ENCODE measurements at places on chromosomes 6 and 20. TPM values are rescaled to one million over a fixed set of nuclear protein-coding genes. Genes with fewer than 3 reads are reported as not detected.
A peak's percentile ranks its signal among the peaks of the same experiment; 100 is the strongest.

DNA sequence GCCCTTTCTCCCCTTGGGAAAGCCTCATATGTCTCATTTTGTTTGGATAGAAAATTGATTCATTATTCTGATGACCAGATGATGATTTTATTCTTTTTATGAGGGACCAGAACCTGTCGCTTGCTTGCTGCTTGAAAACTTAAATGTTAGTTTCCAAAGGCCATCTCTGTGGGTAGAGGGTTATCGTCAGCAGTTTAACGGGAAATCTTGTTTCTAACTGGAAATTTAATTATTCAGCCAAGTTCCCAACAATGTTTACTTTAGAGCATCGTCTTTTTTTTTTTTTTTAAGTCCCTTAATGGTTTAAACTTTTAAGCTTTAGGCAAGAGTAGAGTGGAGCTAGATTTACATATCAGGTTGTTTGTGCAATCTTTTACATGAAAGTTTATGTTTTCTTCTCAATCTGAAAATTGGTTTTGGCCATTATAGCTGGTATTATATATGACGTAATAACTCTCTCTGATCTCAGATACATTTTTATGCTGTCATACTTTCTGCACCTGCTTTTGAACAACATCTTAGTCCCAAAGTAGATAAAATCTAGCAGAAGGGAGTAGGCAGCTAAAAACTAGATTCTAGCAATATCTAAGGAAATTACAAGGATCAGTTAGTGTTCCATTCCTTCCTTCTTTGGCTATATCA is 93.9 kb downstream of the FOXO3 start:
- no peak overlapping the region for H3K4me3 ChIP-seq
- DNase-seq: no peak
- no peaks in the 10 kb centered on the region for H3K36me3 ChIP-seq
- peaks cover 46% of the 10 kb centered on the region for H3K4me1 ChIP-seq

GRCh38 chr20:20019123-20019522 is 2.0 kb downstream of the NAA20 start:
- no peaks in the 10 kb centered on the region for H3K27me3 ChIP-seq
- H3K4me1 ChIP-seq: peaks cover 53% of the 10 kb centered on the region
- H3K36me3 ChIP-seq: peaks cover 2% of the 10 kb centered on the region
- no peak overlapping the region for H3K27ac ChIP-seq

DNA sequence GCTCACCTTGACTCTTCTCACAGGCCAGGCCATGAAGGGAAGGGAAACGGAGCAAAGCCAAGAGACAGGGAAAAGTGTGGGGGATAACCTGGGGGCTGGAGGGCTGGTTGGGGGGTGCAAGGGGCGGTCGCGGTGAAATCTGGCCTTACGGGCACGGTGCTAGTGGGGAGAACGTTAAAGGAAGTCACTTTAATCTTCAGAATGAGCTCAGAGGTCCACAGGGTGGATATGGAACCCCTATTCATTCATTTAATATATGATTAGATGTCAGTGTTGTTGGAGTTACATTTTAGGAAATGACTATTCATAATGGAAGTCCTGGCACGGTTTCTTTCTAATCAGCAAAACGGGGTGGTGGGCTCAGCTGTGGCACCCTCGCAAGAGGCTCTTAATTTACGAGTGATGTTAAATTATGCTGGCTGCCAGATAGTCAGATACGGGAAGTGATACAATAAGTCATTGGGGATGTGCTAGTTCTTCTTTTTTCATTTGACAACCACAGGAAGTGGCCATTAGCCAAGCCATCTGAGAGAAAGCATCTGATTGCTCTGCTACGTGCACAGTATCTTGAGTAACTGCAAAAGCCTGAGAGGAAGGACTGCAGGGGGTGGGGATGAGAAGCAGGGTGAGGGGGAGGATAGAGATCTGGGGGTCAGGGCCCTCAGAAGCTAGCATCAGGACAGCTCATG is 253.0 kb downstream of the QKI start:
- H3K27me3 ChIP-seq: no peaks in the 10 kb centered on the region
- peaks cover 48% of the 10 kb centered on the region for H3K4me1 ChIP-seq
- peak overlapping the region; percentile 80 for H3K27ac ChIP-seq
- peak; percentile 83 for DNase-seq
- no peak overlapping the region for H3K4me3 ChIP-seq

DNA sequence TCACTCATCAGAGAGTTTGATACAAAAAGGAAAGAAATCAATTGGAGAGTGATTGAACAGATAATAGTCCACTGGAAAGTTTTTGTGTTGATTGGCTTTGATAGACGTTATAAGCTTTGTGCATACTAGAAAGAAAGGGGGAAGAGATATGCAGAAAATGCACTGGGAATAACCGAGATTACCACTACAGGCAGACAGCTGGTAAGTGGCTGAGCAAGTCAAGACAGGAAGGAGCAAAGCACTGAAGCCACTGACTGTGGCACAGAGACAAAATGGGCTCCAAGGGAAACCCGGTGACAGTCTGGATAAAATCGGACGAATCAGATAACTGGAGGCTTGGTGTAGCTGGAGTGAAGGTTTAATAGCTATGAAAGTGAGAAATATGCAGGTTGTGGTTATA is 209.0 kb downstream of the SIM1 start:
- H3K27ac ChIP-seq: no peak overlapping the region
- H3K36me3 ChIP-seq: no peaks in the 10 kb centered on the region
- no peaks in the 10 kb centered on the region for H3K27me3 ChIP-seq
- peaks cover 5% of the 10 kb centered on the region for H3K4me1 ChIP-seq
- no peak overlapping the region for H3K4me3 ChIP-seq

DNA sequence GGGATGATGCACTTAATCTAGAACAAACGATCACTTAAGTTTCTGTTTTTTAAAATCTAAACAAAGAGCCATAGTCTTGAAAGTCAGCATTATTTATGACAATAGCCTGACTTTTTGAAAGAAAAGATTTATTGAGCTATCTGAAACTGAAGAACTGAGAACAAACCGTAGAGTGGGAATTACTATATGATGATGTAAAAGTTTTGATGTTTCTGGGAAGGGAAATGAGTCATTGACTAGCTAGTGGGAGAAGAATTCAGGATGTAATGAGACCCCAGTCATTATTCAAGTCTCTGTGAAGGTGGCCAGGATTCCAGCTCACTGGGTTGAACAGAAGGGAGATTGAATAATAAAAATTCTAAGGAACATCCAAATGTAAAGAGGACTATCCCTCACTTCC is 83.4 kb upstream of the FABP7 start:
- no peaks in the 10 kb centered on the region for H3K36me3 ChIP-seq
- no peaks in the 10 kb centered on the region for H3K27me3 ChIP-seq
- H3K4me3 ChIP-seq: no peak overlapping the region

GRCh38 chr20:41697861-41698559 is 79.8 kb upstream of the CHD6 start:
- peaks cover 10% of the 10 kb centered on the region for H3K4me1 ChIP-seq
- DNase-seq: no peak
- H3K27ac ChIP-seq: no peak overlapping the region
- H3K27me3 ChIP-seq: peaks cover 11% of the 10 kb centered on the region
- no peaks in the 10 kb centered on the region for H3K36me3 ChIP-seq
- H3K4me3 ChIP-seq: no peak overlapping the region

- H3K4me1 ChIP-seq: peaks cover 77% of the 10 kb centered on the region
- no peaks in the 10 kb centered on the region for H3K27me3 ChIP-seq
- DNase-seq: peak; percentile 92
- no peak overlapping the region for H3K4me3 ChIP-seq
- peak overlapping the region; percentile 22 for H3K27ac ChIP-seq
Measured at GRCh38 chr6:36127462-36128016, 2.8 kb upstream of the MAPK13 start.

GRCh38 chr6:43452896-43453295 is 2.5 kb downstream of the DLK2 start:
- H3K4me1 ChIP-seq: peaks cover 24% of the 10 kb centered on the region
- DNase-seq: no peak
- H3K4me3 ChIP-seq: no peak overlapping the region
- peaks cover 17% of the 10 kb centered on the region for H3K27me3 ChIP-seq

- no peaks in the 10 kb centered on the region for H3K27me3 ChIP-seq
- no peak for DNase-seq
- H3K4me3 ChIP-seq: no peak overlapping the region
- no peaks in the 10 kb centered on the region for H3K4me1 ChIP-seq
- no peaks in the 10 kb centered on the region for H3K36me3 ChIP-seq
Measured at GRCh38 chr20:20580139-20580538, 132.3 kb downstream of the RALGAPA2 start.

- no peaks in the 10 kb centered on the region for H3K4me1 ChIP-seq
- H3K27me3 ChIP-seq: no peaks in the 10 kb centered on the region
- H3K36me3 ChIP-seq: peaks cover 9% of the 10 kb centered on the region
- no peak overlapping the region for H3K27ac ChIP-seq
- H3K4me3 ChIP-seq: no peak overlapping the region
Measured at GRCh38 chr20:1165941-1166340, 18.8 kb downstream of the TMEM74B start.

- no peak overlapping the region for H3K4me3 ChIP-seq
- no peaks in the 10 kb centered on the region for H3K36me3 ChIP-seq
- H3K27ac ChIP-seq: no peak overlapping the region
- H3K27me3 ChIP-seq: peaks cover 24% of the 10 kb centered on the region
Measured at GRCh38 chr20:61846741-61847419, 218.8 kb downstream of the TAF4 start.

DNA sequence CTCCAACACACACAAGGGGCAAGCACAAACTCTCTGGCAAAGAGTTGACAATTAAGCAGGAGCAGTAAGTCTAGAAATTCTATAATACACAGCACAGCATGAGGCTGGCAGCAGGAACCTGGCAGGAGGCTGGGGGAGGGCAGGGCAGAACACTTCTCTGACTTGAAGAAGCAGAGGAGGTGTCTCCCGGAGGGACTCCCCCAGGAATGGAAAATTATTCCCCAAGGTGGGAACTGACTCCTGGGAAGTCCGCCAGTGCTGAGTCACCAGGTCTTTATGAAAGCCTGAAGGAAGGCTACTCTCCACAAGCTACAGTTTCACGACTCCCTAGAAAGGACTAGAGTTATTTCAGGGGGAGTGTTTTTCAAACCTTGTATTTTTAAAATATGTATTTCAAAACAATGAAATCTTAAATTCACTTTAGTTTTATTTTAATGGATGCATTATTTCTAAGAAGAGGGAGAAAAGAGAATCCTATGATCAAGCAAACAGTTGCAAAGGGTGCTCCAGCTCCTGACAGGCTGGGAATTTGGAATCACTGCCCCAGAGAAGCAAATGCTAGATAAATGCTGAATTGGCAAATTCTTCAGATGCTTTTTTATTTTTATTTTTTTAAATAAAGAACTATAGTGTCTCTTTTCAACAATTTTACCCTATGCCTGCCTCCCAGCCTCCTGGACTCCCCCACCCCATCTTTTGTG is 192.8 kb downstream of the LY86 start:
- no peak overlapping the region for H3K4me3 ChIP-seq
- no peak overlapping the region for H3K27ac ChIP-seq
- DNase-seq: no peak
- no peaks in the 10 kb centered on the region for H3K36me3 ChIP-seq
- H3K27me3 ChIP-seq: no peaks in the 10 kb centered on the region

DNA sequence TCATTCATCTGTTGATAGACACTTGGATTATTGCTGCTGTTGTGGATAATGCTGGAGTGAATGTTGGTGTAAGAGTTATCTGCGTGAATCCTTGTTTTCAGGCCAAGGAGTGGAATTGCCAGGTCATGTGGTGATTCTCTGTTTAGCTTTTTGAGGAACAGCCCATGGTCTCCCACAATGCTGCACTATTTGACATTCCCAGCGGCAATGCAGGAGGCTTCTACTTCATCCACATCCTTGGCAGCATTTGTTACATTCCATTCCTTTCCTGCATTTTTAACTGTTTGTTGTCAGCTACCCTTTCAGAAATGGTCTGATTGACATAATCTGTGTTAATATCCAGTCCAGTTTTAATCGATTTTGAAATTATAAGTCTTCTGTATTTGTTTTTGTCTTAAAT is 51.7 kb upstream of the CLDN20 start:
- H3K27ac ChIP-seq: no peak overlapping the region
- no peaks in the 10 kb centered on the region for H3K36me3 ChIP-seq
- no peaks in the 10 kb centered on the region for H3K4me1 ChIP-seq

- peak overlapping the region; percentile 31 for H3K4me3 ChIP-seq
- H3K36me3 ChIP-seq: no peaks in the 10 kb centered on the region
- peak overlapping the region; percentile 40 for H3K27ac ChIP-seq
- no peaks in the 10 kb centered on the region for H3K27me3 ChIP-seq
Measured at GRCh38 chr20:3710703-3711483, 1.5 kb downstream of the SIGLEC1 start.

DNA sequence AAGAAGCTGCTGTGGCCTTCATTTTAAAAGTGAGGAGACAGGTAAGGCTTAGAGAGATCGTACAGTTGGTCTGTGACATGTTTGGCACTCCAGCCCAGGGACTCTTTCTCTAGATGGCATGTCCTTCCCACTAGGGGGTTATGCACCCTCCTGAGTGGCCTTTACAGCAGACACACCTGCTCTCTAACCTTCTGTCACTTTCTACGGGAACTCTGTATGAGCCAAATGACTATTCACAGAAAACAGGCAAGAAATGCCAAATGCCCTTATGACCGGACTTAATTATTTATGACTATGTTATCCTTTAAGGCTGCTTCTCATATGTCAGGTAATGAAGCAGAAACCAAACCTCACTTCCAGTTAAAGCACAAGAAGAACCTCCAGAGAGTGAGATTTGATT is 91.2 kb downstream of the MAP3K5 start:
- H3K27ac ChIP-seq: no peak overlapping the region
- H3K4me1 ChIP-seq: peaks cover 46% of the 10 kb centered on the region
- no peak overlapping the region for H3K4me3 ChIP-seq
- no peaks in the 10 kb centered on the region for H3K27me3 ChIP-seq
- DNase-seq: no peak

DNA sequence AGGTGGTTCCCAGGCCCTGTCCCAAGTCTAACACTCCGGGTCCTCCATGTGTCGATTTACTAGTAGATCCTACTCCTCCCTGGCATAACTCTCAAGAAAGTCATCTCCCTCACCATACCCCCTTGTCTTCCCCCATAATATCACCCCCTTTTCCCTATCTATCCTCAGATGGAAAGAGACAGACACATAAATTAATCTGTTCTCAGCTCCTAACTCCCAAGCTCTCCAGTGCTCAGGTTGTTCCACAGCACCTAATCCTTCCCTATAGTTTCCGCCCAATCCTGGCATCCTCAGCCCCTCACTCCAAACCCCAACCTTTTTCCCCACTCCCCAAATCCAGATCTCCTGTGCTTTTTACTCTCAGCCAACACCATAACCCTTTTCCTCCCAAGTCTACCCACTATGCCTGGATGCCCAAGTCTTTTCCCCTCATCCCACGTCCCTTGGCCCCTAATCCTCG is 808 bp downstream of the ILRUN start:
- DNase-seq: no peak
- H3K27ac ChIP-seq: peak overlapping the region; percentile 95
- H3K4me3 ChIP-seq: peak overlapping the region; percentile 85
- no peaks in the 10 kb centered on the region for H3K36me3 ChIP-seq
- H3K4me1 ChIP-seq: peaks cover 56% of the 10 kb centered on the region

GRCh38 chr6:140271759-140272377 is 897.4 kb upstream of the CITED2 start:
- H3K4me1 ChIP-seq: peaks cover 10% of the 10 kb centered on the region
- no peak for DNase-seq
- H3K4me3 ChIP-seq: no peak overlapping the region
- H3K36me3 ChIP-seq: no peaks in the 10 kb centered on the region
- no peak overlapping the region for H3K27ac ChIP-seq

The CEP162 gene
- total RNA-seq: 17.8 TPM

The LY6G6D gene
- total RNA-seq: not detected

The SLC44A4 gene
- total RNA-seq: 5.9 TPM

The SIM1 gene
- total RNA-seq: not detected

Data from spleen (tissue), 13 donors.